Lower lobe of right lung (tissue), 2 donors: ENCODE measurements at places on chromosomes 11 and 22.
A peak's percentile ranks its signal among the peaks of the same experiment; 100 is the strongest.

GRCh38 chr11:69637941-69638871 is 2.8 kb upstream of the CCND1 start:
- DNase-seq = peak; percentile 80
- peaks cover 44% of the 10 kb centered on the region for H3K27me3 ChIP-seq
- peak overlapping the region; percentile 81 for H3K27ac ChIP-seq
- H3K4me1 ChIP-seq = peaks cover 55% of the 10 kb centered on the region

- H3K36me3 ChIP-seq = peaks cover 28% of the 10 kb centered on the region
- no peaks in the 10 kb centered on the region for H3K27me3 ChIP-seq
- H3K4me3 ChIP-seq = no peak overlapping the region
- DNase-seq = no peak
- H3K27ac ChIP-seq = no peak overlapping the region
Observed at GRCh38 chr11:12251666-12252560, 125.5 kb upstream of the PARVA start.

GRCh38 chr11:3222941-3223915 is 4.6 kb upstream of the MRGPRG start:
- no peak for DNase-seq
- no peak overlapping the region for H3K4me3 ChIP-seq
- H3K36me3 ChIP-seq = no peaks in the 10 kb centered on the region
- peaks cover 45% of the 10 kb centered on the region for H3K27me3 ChIP-seq

DNA sequence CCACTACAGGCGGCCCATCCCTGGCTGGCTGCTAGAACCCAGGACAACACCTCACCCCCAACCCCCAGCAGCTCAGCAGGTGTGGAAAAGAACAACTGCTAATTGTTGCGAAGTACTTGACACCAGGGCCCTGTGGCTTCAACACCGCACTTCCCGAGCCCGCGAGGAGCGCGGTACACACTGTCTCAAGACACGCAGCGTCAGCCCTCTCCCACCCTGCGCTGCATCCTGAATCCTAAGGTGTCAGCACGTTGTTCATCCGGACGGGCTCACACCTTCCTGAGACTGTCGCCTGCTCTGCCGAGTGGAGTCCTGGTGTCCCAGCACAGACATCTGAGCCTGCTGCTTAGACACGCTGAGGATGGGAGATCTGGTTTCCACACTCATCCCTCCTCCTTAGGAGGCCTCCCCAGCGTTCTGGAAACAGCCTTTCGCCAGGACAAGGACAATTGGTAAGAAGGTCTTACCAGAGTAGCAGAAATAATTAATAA is 1336.2 kb downstream of the BRD1 start:
- H3K4me3 ChIP-seq = peak overlapping the region; percentile 50
- no peak overlapping the region for H3K27ac ChIP-seq
- H3K36me3 ChIP-seq = no peaks in the 10 kb centered on the region

DNA sequence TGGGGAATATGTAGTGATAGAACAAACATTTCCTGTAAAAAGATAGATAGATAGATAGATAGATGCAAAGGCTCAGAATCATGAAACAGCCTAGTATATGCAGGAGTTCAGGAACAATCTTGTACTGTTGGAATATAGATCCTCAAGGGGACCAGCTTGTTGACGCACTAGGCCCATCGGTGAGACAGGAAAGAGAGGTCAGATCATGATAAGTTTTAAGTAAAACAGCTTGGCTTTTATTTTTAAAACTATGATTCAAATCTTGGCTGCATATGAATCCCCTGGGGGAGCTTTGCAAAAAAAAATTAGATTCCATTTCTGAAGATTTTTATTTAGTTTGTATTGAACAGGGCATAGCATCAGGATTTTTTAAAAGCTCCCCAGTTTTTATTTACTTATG is 185.8 kb downstream of the TRPC6 start:
- H3K36me3 ChIP-seq = no peaks in the 10 kb centered on the region
- H3K27ac ChIP-seq = no peak overlapping the region
- no peak for DNase-seq
- no peaks in the 10 kb centered on the region for H3K4me1 ChIP-seq
- H3K4me3 ChIP-seq = no peak overlapping the region

- H3K27me3 ChIP-seq = no peaks in the 10 kb centered on the region
- DNase-seq = no peak
- no peak overlapping the region for H3K4me3 ChIP-seq
- H3K36me3 ChIP-seq = no peaks in the 10 kb centered on the region
- no peak overlapping the region for H3K27ac ChIP-seq
- no peaks in the 10 kb centered on the region for H3K4me1 ChIP-seq
Observed at GRCh38 chr11:32884770-32885384, 7.7 kb upstream of the QSER1 start.
